Tibial nerve (tissue), 4 donors: ENCODE measurements at places on chromosomes 7 and 10.

DNA sequence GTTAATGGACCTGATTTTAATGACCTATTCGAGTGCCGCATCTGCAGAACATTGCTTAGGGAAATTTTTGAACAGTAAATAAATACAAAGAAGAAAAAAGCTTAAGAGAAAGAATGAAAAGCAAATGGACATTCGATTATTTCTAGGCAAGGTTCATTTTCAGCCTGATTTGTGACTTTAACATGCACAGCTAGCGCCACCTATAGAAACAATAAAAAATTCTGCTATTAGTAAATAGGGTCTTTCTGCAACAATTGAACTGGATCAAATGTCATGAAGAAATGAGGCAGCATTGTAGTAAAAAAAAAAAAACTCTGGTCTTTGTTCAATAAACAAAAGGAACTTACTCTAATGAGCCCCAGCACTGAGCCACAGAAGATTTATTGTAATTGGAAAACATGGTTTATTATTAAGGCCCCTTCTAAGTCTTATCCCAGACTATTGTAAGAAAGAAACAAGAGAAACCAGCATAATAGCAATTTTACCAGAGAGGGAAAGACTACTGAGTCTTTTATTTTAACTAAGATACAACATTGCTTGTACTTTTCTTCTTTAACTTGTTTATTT, 41.4 kb upstream of the GHITM start:
- no peak for DNase-seq

GRCh38 chr10:122407375-122408125, 33.0 kb downstream of the PLEKHA1 start:
- DNase-seq, result no peak

GRCh38 chr7:158329014-158329610, 258.5 kb downstream of the PTPRN2 start:
- no peak for DNase-seq

- no peak for DNase-seq
Measured at GRCh38 chr10:11037991-11038390, 20.3 kb downstream of the CELF2 start.

- no peak for DNase-seq
Measured at GRCh38 chr7:114466917-114467316, 52.3 kb downstream of the FOXP2 start.

GRCh38 chr10:97016728-97017473, 168.9 kb downstream of the SLIT1 start:
- no peak for DNase-seq
